ENCODE measurements at places on chromosomes 1 and 21. TPM values are rescaled to one million over a fixed set of nuclear protein-coding genes. Genes with fewer than 3 reads are reported as not detected.

- no peak for DNase-seq
Measured at GRCh38 chr1:245416781-245417180, 262.0 kb downstream of the KIF26B start.

- DNase-seq: no peak
Measured at GRCh38 chr1:7292714-7293419, 478.2 kb upstream of the VAMP3 start.

- DNase-seq: no peak
Measured at GRCh38 chr1:31775210-31775999, 11.3 kb upstream of the ADGRB2 start.

DNA sequence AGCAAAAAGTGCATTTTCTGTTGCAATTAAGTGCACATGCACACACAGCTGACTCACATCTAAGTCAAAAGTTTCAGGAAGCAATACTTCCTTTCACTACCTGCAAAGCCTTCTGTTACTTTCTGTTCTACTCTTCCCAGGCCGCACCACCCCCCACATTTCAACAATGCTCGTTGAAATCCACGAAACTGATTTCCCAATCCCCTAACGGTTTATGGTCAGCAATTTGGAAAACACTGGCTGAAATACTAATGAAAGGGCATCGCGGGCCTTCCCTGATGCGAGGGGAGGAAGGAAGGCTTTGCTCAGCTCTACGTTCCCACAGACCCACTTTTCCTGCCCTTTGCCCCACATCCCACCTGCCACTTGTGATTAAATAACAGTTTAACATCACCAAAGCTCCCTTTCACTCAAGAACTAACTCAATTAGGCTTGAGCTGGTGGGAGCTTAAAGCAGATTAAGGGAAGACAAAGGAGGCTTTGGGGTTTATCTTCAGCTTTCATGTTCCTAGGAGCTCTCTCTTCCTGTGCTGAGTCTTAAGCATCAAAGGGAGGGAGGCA lies 243.2 kb upstream of the RAB4A start:
- DNase-seq: no peak

GRCh38 chr1:53959664-53960250 lies 13.6 kb downstream of the LRRC42 start:
- no peak for DNase-seq

Gene HPDL
- not detected for total RNA-seq

- no peak for DNase-seq
Measured at GRCh38 chr1:67704351-67704750, 19.4 kb downstream of the GADD45A start.

GRCh38 chr1:14261395-14261794 lies 337.1 kb upstream of the KAZN start:
- DNase-seq: no peak

DNA sequence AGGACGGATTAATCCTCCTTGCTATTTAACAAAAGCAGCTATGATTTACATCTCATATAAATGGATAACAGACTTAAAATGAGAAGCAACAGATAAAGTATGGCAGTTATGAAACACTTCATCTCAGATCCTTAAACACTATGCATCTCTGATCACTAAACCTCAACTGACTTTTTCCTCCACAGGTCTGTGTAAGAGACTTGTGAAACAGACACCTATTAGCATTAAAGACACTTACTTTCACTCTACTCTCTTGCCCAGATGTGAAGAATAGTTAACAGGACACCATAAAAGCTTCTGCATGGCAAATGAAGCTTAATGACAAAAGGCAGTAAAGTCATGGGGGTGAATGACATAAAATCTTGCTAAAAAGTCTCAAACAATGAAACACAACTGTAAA lies 6.2 kb downstream of the LIN9 start:
- no peak for DNase-seq

DNA sequence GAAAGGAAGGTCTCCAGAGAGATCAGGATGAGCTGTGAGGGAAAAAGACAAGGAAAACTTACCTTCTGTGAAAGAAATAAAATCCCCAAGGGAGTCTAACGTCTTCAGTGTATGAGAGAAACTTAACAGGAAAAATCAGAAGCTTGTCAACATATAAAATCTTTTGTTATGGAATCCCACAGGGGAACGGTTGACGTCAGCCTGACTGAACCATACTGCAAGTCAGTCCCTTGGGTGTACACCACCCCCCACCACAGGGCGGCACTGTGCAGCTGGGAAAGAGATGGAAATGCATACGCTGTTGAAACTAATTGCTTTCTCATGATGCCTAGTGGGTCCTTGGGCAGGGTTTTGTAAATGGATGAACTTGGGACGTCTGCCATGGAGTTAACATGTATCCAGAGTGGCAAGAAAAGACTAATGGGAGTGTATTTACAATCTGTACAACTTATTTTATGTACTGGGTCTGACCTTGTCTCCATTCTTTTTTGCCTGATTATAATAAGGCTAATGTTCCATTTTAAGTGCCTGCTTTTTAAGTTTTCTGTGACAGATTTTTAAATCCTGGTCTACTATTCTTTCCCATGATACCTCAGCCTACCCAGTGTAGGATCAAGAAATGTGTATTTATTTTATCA lies 22.7 kb downstream of the UTP25 start:
- no peak for DNase-seq

Gene WNT3A
- not detected for total RNA-seq

- no peak for DNase-seq
Measured at GRCh38 chr1:61506236-61506635, 218.7 kb downstream of the TM2D1 start.

DNA sequence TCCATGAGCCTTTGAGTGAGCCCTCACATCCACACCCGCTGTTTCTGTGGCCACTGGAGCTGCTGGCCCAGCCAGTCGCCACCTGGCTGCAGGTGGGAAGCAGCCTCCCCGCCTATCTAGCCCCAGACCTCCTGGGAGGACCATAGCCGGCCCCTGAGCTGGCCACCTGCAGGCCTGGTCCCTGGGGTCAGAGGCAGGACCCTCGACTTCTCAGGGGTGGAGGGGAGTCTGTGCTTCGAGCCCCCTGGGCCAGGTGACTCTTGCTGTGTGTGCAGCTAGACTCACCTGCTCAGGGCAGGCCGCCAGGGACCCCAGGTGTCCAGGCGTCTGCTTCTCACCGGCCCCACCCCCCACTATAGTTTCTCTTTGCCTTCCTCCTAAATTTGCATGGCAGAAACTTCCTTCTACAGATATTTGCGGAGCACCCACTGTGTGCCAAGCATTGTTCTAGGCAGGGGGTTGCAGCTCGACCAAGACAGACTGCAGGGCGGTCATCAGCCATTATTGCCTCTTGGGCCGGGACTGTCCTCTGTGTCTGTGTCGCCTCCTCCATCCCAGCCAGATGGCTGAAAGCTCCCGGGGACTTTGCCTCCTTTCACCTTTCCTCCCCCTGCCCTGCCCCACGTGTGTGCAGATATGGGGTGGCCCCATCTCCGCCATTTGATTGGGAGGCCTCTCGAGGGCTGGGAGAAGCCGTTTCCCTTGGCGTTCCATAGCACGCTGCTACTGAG lies 27.3 kb downstream of the SPSB1 start:
- DNase-seq: no peak

Gene FAM163A
- not detected for total RNA-seq

GRCh38 chr21:27693376-27693775 lies 726.5 kb upstream of the ADAMTS5 start:
- no peak for DNase-seq

Gene GBP6
- total RNA-seq: not detected

Gene AMY2A
- not detected for total RNA-seq

- DNase-seq: no peak
Measured at GRCh38 chr1:46175243-46175642, 356 bp downstream of the TSPAN1 start.

Measured in ascending aorta (tissue), 2 donors.